ENCODE measurements at places on chromosomes 16 and 17.

- no peak for DNase-seq
These were observed 33.6 kb upstream of the CPPED1 start for GRCh38 chr16:12837291-12837690.

DNA sequence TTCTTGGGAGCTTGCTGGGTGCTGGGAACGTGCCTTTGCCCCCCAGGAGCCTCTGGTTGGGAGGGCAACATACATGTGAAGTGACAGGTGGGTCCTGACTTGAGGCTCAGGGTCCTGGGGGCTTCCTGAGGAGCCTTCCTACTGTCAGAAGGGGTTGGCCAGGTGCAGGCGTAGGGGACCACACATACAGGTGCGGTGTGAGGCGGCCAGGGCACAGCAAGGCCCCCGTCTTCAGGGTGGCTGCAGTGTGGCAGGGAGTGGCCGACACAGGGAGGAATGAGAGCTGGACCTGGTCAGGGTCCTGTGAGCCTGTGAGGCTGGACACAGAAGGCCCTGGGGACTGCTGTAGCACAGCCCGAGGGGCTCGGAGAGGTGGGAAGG, 10.6 kb downstream of the TCF25 start:
- no peak for DNase-seq

GRCh38 chr16:77722309-77723107, at the start of gene NUDT7:
NUDT7 (plus strand) TSS chr16:77722514; CDS start chr16:77722583, 69 bp downstream.
- peak; percentile 92 for DNase-seq

GRCh38 chr17:32529604-32530003, 42.8 kb downstream of the CDK5R1 start:
- DNase-seq: no peak

GRCh38 chr16:15647294-15648014, 2.6 kb upstream of the NDE1 start:
- DNase-seq: no peak
